ENCODE measurements at places on chromosomes 3 and 15.

GRCh38 chr3:14837186-14837877, 18.6 kb downstream of the FGD5 start:
- no peak for DNase-seq

DNA sequence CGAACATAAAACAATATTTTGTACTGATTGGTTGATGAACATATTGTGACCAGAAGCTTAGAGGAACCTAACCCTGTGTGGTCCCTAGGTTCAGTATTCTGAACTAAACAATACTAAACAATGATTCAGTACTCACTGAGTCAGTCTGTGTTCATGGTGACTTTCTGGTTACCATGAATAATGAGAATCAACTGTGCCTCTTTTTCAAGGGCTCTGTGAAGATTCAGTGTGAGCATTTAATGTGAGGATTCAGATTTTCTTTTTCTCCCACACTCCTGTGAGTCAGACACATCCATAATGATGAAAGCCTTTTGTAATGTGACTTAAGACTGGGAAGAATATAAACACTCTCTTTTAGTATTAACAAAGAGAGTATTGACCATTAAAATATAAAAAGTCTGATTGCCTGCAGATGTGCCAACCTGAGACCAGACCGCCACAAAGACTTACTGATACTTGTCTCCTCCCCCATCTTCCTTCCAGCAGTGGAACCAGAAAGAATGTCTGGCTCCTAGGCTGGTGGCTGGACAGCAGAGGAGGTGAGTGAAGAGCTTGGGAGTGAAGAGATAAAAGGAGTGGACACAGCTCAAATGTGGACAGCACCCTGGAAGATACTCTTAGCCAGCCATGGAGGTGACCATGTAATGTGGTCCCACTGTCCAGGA, 17.6 kb upstream of the ACTL6A start:
- no peak for DNase-seq

DNA sequence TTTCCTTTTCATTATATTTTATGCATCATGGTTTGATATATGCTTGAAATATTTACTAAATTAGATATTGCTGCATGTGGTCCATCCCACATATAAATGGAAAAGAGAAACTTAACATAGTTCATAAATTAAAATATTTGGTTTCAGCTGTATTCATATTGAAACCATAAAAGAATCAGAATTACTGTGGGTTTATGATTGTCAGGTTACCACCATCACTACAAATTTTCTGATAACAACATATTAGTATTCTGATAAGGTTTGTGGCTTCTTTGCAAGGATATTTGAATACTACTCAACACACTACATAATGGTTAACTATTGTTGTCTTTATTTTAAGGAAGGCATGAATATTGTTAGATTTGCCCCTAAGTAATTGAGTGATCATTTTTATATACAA, 235.5 kb downstream of the UBE2E2 start:
- DNase-seq = no peak

- DNase-seq = no peak
These were observed 143.4 kb downstream of the EEFSEC start for GRCh38 chr3:128296469-128297251.

- DNase-seq = no peak
These were observed 146.1 kb downstream of the LRTM1 start for GRCh38 chr3:54781728-54782127.

DNA sequence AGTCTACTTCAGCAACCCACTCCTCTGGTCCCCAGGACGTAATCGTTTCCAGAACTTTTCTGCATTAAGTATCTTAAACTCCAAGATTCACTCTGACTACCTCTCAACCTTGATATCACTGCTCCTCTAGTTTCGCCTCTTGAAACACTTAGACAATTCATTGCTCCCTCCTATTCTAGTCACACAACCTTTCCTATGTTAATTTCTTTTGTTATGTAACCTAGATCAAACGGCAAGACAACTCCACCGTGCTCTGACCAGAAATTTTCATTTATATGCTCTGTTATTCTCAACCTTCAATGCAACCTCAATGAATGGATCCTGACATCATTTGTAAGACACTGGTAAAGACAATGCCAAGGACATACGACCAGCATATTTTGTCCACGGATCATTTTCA, 71.3 kb downstream of the CADM2 start:
- DNase-seq = no peak

GRCh38 chr3:26233374-26233773, 389.2 kb upstream of the LRRC3B start:
- no peak for DNase-seq

GRCh38 chr15:44584162-44584749, 47.3 kb downstream of the EIF3J start:
- no peak for DNase-seq

- no peak for DNase-seq
These were observed 575.4 kb upstream of the GOLIM4 start for GRCh38 chr3:168671091-168671490.

DNA sequence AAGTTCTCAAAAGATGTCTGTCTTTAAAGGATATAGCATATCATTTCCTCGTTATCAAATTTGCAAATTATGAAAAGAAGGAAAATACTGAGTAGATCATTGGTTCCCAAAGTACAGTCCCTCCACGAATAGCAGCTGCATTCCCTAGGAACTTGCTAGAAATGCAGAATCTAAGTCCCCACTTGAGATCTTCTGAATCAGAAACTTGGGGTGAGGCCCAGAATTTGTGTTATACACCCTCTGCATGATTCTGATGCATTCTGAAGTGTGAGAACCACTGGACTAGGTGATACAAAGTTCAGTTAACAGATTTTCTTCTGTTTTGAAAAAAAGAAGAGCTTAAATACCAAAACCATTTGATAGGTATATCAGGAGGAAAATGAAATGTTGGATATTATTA, 77.1 kb downstream of the SLC25A26 start:
- no peak for DNase-seq

Data from SK-N-DZ (cell line).